ENCODE measurements at places on chromosomes 4 and X. TPM values are rescaled to one million over a fixed set of nuclear protein-coding genes. Genes with fewer than 3 reads are reported as not detected.

CA5B gene
- 15.4 TPM for polyA plus RNA-seq

GAGE12E gene
- not detected for polyA plus RNA-seq

- DNase-seq: no peak
Measured at GRCh38 chr4:158461336-158461735, 60.3 kb upstream of the RXFP1 start.

CC2D2A gene
- polyA plus RNA-seq: 40.6 TPM

GATA1 gene
- polyA plus RNA-seq: 2.1 TPM

RNF150 gene
- 8.2 TPM for polyA plus RNA-seq

DNA sequence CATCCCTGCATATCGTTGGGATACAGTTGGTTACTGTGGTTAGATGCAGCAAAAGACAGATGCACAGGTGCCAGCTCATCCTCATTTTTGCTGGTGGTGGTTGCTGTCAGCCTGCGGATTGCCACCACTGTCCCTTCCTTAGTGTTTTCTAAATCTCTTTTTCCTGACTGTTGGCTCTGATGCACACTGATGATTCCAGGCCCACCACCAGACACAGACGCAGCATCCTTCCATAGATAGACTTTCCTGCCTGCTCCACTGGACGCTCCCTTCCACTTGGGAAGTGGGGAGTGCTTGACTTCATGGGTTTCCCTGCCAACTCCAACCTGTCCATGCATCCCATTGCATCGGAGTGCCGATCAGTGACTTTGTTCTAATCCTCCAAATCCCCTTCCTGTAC, 101.5 kb downstream of the EGF start:
- DNase-seq: no peak

- DNase-seq: peak; percentile 8
Measured at GRCh38 chr4:174764105-174764729, 64.8 kb downstream of the GLRA3 start.

DNA sequence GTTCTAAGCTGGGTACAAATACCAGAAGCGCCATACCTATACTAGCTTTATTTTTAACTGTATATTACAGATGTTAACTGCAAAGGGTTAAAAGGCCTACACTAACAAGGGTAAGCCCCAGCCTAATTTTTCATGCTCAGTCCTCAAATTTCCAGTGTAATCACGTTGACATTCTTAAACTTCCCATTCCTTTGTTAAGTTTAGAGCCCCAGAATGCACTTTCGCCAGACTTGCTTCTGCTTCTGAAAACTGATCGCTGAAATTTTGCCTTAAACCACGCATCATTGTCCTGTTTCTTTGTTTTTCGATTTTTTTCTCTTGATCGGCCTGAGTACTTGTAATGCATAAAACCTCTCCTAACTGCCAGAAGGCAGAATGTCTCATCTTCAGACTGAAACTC, 2141.9 kb upstream of the AGA start:
- DNase-seq: no peak

- peak; percentile 25 for DNase-seq
Measured at GRCh38 chr4:121307445-121308327, 73.1 kb downstream of the QRFPR start.

C4orf46 gene
- 22.6 TPM for polyA plus RNA-seq

DNA sequence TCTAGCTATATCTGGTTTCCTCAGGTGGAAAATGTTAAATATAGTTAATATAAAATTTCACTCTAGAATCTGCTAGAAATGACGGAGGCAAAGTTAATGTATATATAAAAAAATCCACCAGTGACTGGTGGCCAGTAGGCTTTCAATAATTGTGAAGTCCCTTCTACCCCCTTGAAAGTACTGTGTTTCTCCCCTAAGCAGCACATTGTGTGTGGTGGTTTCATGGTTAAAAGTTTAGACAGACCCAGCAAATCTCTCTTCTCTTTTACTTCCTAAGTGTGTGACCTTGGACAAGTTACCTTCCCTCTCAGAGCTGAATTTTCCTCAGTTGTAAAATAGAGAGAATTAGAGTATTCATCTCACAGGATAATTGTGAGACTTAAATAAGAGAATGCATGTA, 600 bp upstream of the HEPH start:
- no peak for DNase-seq

MAGED4 gene
- 54.7 TPM for polyA plus RNA-seq

DNA sequence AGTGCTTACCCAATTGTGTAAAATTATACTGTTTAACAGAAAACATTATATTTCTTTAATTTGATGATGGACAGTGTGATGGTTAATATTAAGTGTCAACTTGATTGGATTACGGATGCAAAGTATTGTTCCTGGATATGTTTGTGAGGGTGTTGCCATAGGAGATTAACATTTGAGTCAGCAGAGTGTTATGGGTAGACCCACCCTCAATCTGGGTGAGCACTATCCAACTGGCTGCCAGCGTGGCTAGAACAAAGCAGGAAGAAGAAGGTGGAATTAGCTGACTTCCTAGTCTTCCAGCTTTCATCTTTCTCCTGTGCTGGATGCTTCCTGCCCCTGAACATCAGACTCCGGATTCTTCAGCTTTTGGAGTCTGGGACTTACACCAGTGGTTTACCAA, 42.1 kb downstream of the HS6ST2 start:
- no peak for DNase-seq

- DNase-seq: no peak
Measured at GRCh38 chr4:35364321-35364870, 879.9 kb downstream of the ARAP2 start.

FAM53A gene
- polyA plus RNA-seq: 2.2 TPM

USP17L21 gene
- polyA plus RNA-seq: not detected

DNA sequence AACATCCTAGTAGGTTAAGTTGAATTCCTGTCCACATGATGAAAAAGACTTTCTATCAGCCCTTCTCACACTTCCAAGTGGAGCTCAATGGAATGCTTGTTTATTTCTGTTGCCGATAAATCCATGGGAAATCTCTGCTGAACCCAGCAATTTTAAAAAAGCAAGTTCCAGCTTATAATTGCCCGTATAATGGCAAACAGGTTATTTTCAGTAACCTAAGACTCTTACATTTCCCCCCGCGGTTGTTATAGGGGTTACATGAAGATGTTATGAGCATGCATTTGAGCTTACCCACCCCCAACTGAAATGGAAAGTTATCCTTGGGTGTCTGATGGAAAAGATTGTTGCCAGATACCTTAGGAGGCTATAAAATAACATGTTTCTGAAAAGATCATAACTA, 136.2 kb downstream of the PALLD start:
- DNase-seq: no peak

ARAF gene
- polyA plus RNA-seq: 38.7 TPM

DNA sequence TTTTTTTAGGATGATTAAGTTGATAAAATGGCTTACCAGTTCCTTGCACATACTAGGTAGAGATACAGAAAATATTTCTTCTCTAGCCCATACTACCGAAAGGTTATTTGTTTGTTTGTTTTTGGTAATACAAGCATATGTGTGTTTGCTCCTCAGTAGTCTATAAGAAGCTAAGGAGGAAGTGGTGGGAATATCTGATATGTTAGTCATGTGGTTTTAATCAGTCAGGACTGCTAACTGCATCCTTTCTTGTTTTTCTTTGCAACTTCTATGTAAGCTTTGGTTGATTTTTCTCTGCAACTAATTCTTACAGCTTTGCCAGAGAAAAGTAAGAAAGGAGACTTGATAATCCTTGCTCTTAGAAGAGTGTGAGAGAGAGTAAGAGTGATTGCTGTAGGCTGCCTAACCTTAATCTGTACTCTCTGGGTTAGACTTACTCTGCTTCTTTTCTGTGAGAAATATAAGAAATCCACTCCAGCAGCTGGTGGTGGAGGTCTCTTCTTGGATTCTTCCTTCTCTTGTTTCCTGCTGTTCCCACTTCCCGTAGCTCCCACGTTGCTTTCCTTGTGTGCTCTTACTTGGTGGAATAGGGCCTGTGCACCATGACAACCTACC, 28.3 kb downstream of the SEPTIN11 start:
- no peak for DNase-seq

DNA sequence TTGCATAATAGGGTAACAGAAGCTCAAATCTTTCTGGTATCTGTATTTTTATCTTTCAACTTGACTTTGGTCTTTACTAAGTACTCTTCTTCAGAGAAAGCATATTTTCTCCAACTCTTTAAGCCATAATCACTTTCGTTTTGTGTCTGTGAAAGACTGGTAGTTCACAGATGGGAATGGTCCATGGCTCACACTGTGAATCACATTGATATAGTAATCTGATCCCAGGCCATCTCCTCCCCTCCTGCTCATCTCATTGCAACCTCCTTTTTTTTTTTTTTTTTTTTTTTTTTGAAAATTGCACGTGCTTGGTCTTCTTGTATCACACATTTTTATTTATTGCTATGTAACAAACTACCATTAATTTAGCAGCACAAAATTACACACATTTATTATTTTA, 694.5 kb upstream of the SLIT2 start:
- DNase-seq: no peak

HAND2 gene
- 0.59 TPM for polyA plus RNA-seq

DNA sequence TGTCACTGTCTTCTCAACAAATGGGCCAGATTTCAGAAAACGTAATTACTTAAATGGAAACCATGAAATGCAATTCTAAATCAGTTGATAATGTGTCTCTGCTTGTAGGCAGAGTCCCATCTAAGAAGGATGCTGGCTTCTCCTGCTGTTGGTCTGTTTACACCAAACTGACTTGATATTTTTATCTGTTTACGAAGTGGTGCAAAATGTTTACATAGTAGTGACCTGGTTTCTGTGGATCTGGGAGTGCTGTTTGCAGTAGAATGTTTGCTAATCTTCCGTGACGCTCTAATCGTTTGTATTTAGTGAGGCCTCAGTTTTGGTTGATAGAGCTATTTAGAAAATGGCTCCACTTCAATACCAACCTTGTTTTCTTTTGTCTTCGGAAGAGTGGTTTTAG, 213.5 kb downstream of the VEGFC start:
- no peak for DNase-seq

LGI2 gene
- 3.0 TPM for polyA plus RNA-seq

PCDH10 gene
- 0.78 TPM for polyA plus RNA-seq

DNA sequence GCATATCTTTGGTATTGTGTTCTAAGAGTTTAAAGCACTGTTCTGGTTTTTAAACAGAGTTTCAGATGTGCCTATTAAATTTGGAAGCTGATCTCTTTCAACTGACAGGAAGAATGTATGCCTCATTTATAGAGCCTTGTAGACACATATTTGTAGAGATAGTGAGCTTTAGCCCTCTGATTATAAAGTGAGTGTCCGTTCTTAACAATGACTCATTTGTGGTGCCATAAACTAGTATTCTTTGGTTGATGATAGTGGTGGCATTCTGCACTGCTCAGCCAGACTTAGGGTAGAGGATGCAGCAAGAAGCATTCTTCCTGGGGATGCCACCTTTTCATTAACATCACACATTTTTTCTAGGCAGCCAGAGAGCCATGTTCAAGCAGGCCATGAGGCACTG, 121.7 kb downstream of the TLL1 start:
- DNase-seq: no peak

DNA sequence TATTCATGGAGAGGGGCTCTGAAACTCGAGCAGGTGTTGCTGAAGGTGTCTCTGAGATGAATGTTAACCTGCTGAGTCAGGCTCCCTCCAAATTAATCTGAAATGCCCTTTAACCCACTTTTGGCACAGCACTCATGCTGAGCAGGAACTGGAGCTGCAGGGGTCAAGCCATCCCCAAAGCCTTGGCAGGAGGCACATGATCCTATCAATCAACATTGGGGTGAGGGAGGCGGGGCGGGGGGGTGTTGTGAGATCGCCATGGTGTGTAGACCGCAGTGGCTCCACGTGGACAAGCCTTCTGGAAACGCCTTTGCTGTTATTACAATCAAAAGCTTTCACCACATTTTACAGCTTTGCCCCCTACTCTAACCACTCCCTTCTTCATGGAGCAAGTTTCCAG, 16.5 kb downstream of the ENPP6 start:
- no peak for DNase-seq

DNA sequence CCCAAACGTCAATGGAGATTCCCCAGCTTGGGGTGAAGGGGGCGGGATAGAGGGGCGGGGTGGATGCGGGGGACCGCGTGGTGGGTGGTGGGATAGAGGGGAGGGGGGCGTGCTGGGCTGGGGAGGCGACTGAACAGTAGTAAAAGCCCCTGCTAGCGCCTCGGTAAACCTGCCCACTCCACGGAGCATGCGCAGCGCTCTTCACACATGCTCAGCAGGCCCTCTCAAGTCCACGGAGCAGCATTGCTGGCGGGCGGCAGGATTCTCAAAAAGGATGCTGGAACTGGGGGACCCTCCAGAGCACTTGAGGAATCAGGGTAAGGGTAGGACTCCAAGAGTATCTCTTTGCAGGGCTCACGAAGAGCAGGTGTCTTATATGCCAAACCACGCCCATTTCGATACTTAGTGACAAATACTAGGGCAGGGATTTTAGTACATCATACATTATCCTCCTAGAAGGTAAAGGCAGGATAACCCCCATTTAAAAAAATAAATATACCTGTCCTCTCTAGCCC, 378 bp upstream of the RPS6KA6 start:
- DNase-seq: peak; percentile 62

- no peak for DNase-seq
Measured at GRCh38 chrX:10102046-10102704, 54.6 kb upstream of the CLCN4 start.

- no peak for DNase-seq
Measured at GRCh38 chr4:79047316-79047715, 108.1 kb upstream of the PAQR3 start.

DNA sequence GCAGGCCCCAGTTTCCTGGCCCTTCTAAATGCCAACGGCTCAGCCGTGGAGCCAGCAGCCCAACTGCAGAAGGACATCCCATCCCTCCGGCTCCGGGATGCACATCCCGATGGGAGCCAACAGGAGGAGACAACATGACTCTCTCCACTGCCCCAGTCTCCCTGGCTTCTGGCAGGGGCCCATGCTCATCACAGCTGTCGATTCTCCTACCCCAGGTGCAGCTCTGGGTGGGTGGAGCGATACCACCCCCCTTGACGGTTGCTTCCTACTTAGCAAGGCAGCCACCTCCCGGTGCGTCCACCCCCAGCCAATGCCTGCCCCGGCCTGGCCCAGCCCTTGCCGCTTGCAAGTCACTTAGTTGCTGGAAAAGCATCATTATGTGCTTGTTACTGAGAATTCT, 19.5 kb downstream of the ZNF275 start:
- DNase-seq: no peak

GRCh38 chr4:24405341-24405740, 179.0 kb downstream of the DHX15 start:
- no peak for DNase-seq

TECRL gene
- 0.69 TPM for polyA plus RNA-seq

GRCh38 chrX:11481035-11481434, 184.7 kb downstream of the ARHGAP6 start:
- DNase-seq: no peak

DNA sequence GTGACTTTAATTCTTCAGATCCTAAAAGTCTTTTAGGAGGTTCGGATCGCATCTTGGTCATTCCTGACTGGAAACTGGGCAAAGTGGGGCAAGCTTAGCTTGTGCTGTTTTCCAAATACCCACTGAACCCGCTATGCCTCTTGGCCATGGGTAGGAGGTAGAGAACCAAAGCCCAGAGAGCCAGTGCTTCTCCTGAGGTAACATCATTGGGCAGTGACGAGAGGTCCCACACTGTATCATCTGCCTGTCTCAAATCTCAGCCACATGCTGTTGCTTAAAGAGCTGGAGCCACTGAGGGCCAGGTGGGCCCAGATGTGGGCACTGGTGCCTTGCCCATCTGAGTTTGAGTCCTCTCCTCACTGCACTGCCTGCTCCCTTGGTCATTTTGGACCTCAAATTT, 68.2 kb downstream of the SLC2A9 start:
- no peak for DNase-seq

USP26 gene
- polyA plus RNA-seq: not detected

GPRASP1 gene
- 24.6 TPM for polyA plus RNA-seq

Data from right lung (tissue), 10 donors.